Stomach (tissue), 19 donors: ENCODE measurements at places on chromosomes 6 and 20. TPM values are rescaled to one million over a fixed set of nuclear protein-coding genes. Genes with fewer than 3 reads are reported as not detected.

DNA sequence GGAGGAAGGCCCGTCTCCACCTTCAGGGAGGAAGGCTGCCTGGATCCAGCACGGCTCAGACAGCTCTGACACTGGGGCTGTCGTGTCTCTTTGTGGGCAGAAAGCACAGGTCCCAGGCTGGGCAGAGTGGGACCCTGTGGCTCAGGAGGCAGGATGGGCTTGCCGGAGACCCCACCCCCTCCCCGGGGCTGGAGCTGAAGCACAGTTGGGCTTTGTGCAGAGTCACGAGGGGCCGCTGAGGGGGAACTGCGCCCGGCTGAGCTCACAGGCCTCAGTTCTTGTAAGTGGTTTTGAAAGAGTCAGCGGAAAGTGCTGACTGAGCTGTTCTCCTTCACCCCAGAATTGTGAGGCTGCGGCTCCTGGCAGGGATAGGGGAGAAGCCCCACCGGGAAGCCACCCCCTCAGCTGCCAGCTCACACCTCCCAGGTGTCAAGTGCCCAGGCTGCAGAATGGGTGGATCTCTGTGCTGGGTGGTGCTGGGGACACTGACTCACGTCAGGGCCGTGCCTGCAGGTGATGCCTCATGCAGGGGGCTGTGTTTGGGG is 145.5 kb upstream of the RNF24 start:
- no peak overlapping the region for H3K4me3 ChIP-seq
- H3K27me3 ChIP-seq, result no peaks in the 10 kb centered on the region
- peak; percentile 92 for DNase-seq
- H3K36me3 ChIP-seq, result no peaks in the 10 kb centered on the region

DNA sequence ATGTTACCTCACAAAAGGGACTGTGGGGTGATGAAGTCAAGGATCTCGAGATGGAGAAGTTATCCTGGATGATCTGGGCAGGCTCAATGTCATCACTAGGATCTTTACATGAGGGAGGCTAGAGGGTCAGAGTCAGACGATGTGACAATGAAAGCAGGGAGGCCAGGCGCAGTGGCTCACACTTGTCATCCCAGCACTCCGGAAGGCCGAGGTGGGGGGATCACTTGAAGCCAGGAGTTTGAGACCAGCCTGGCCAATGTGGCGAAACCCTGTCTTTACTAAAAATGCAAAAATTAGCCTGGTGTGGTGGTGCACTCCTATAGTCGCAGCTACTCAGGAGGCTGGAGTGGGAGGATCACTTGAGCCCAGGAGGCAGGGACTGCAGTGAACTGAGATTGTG is 68.8 kb downstream of the TTLL2 start:
- H3K4me3 ChIP-seq, result no peak overlapping the region
- no peak overlapping the region for H3K27ac ChIP-seq
- H3K27me3 ChIP-seq, result no peaks in the 10 kb centered on the region
- no peaks in the 10 kb centered on the region for H3K36me3 ChIP-seq
- H3K4me1 ChIP-seq, result peaks cover 17% of the 10 kb centered on the region
- no peak for DNase-seq

GRCh38 chr6:21437581-21437980 is 156.0 kb upstream of the SOX4 start:
- no peaks in the 10 kb centered on the region for H3K4me1 ChIP-seq
- H3K4me3 ChIP-seq, result no peak overlapping the region
- no peak for DNase-seq

DNA sequence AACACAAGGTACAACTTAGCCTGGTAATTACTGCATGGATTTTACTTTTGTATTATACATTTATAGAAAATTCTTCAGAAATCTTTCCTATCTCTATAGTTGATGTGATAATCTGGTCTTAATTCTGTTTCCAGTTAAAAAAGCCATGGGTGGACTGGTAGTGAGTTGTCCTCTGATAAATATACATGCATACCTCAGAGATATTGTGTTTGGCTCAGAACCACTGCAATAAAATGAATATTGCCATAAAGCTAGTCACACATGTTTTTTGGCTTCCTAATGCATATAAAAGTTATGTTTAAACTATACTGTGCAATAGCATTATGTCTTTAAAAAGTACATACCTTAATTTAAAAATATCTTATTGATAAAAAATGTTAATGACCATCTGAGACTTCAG is 708.6 kb upstream of the MARCKS start:
- no peaks in the 10 kb centered on the region for H3K27me3 ChIP-seq
- no peaks in the 10 kb centered on the region for H3K36me3 ChIP-seq
- H3K4me3 ChIP-seq, result no peak overlapping the region
- no peak overlapping the region for H3K27ac ChIP-seq

IL17F gene
- not detected for total RNA-seq

- no peak for DNase-seq
- H3K36me3 ChIP-seq, result no peaks in the 10 kb centered on the region
- no peak overlapping the region for H3K4me3 ChIP-seq
- no peaks in the 10 kb centered on the region for H3K4me1 ChIP-seq
- H3K27ac ChIP-seq, result no peak overlapping the region
Observed at GRCh38 chr6:40674170-40674569, 87.0 kb upstream of the LRFN2 start.

DNA sequence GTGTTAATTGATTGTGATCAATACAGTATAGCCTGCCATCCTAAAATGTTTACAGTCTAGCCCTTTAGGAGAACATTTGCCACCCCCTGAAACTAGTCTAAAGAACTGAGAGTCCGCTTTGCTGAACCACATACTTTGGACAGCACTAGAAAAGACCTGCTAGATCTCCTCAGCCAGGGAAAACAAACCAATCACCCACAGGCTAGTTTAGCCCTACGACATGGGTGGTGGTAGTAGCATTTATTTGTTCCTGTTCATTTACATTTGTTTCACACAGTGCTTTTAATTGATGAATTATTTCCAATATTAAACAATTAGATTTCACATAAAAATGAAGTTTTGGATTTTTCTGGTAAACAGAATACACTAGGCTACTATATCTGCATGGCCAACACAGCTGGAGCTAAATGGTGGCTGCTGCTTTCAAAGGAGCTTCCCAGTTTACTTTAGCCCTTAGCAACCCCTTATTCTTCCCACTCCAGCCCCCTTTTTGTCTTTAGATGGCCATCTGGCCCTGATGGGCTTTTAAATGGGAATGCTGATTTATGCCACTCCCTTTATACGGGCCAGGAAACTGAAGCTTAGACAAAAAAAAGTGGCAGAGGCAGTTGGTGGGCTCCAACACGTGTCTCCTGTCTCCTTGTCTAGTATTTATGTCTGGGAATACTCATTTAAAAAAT is 72.4 kb downstream of the ADGRG6 start:
- peaks cover 16% of the 10 kb centered on the region for H3K4me1 ChIP-seq
- H3K27me3 ChIP-seq, result no peaks in the 10 kb centered on the region
- no peak overlapping the region for H3K27ac ChIP-seq
- no peak overlapping the region for H3K4me3 ChIP-seq
- DNase-seq, result no peak

DNA sequence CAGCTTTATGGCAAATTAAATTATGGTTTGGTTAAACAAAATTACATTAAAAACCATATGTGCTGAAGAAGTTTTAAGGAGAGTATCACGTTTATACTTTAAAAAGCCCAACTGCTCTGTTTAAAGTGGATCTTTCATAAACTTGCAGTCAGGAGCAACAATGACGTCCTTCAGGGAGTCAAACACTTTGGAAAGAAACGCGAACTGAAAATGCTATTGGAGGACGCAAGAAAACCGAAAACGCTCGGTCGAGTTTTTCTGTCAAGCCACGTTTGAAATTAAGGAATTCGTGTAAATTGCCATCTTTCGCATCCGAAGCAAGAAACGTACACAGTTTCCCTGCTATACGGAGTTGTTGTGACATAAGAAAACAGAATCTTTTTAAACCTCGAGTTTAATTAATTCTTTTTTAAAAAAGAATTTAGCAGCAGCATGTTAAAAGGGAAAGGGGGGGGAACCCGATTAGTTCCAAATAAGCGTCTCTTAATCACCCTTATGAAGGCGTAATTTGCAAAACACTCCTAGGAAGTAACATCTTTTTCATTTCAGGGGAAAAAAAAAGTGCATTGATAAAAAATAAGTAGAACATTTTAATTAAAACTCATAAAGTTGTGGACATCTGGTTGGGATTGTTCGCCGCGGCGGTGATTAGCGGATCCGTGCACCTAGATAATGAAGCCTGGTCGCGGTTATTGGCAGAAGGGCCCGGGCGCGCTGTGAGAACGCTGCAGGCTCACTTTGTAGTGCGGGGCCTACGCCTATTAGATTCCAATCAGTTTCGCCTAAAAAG is 295.4 kb downstream of the TFAP2C start:
- H3K4me1 ChIP-seq, result peaks cover 15% of the 10 kb centered on the region
- no peak for DNase-seq
- H3K27me3 ChIP-seq, result peaks cover 45% of the 10 kb centered on the region

- H3K27me3 ChIP-seq, result no peaks in the 10 kb centered on the region
- H3K4me1 ChIP-seq, result no peaks in the 10 kb centered on the region
- H3K36me3 ChIP-seq, result peaks cover 50% of the 10 kb centered on the region
- no peak overlapping the region for H3K27ac ChIP-seq
- H3K4me3 ChIP-seq, result no peak overlapping the region
- no peak for DNase-seq
Observed at GRCh38 chr20:419556-420165, 11.6 kb downstream of the RBCK1 start.

GRCh38 chr20:42945234-42945994 is 244.3 kb downstream of the PTPRT start:
- no peaks in the 10 kb centered on the region for H3K27me3 ChIP-seq
- no peaks in the 10 kb centered on the region for H3K36me3 ChIP-seq
- no peaks in the 10 kb centered on the region for H3K4me1 ChIP-seq

DNA sequence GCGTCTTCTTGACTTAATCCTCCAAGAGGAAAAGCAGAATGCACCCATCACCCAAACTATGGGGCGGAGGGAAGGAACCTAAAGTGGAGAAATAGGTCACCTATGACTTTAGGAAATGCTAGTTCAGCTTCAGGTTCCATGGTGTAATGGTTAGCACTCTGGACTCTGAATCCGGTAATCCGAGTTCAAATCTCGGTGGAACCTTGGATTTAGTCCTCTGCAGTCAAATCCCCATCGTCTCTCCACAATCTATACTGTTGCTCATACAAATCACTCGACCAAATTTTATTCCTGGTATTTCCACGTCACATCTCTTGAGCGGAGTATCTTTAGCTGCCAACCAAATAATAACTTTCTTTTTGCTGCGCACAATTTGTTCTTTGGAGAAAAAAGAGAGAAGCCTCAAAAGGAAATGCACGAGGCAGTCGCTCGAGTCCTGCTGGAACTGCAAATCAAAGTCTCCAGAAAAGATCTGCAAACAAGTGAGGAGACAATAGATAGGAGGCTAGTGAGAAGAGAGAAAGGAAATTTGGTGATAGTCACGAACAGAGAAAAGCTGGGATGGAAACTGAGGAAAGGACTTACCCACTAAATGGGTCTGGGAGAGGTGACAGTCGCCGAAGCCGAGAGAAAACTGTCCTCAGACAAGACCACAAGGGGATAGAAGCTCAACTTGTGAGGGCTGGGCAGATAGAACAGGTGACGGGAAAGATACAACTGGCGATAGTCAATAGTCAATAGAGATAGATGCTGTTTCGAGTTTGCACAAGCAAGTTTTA is 16.6 kb downstream of the POM121L2 start:
- H3K4me1 ChIP-seq, result peaks cover 3% of the 10 kb centered on the region
- H3K27me3 ChIP-seq, result peaks cover 72% of the 10 kb centered on the region
- no peak for DNase-seq
- H3K27ac ChIP-seq, result no peak overlapping the region
- H3K4me3 ChIP-seq, result no peak overlapping the region

- DNase-seq, result no peak
- H3K27me3 ChIP-seq, result no peaks in the 10 kb centered on the region
- no peaks in the 10 kb centered on the region for H3K36me3 ChIP-seq
- H3K4me1 ChIP-seq, result no peaks in the 10 kb centered on the region
- H3K27ac ChIP-seq, result no peak overlapping the region
Observed at GRCh38 chr6:163651915-163652668, 237.6 kb downstream of the QKI start.

- no peak overlapping the region for H3K4me3 ChIP-seq
- no peak overlapping the region for H3K27ac ChIP-seq
- H3K27me3 ChIP-seq, result no peaks in the 10 kb centered on the region
- DNase-seq, result no peak
Observed at GRCh38 chr6:49978332-49979226, 9.2 kb upstream of the DEFB113 start.

GRCh38 chr6:7725412-7725811 is 487 bp upstream of the BMP6 start:
- H3K36me3 ChIP-seq, result no peaks in the 10 kb centered on the region
- H3K4me1 ChIP-seq, result peaks cover 45% of the 10 kb centered on the region
- peak overlapping the region; percentile 54 for H3K4me3 ChIP-seq
- H3K27ac ChIP-seq, result no peak overlapping the region
- peak; percentile 20 for DNase-seq
- no peaks in the 10 kb centered on the region for H3K27me3 ChIP-seq

DNA sequence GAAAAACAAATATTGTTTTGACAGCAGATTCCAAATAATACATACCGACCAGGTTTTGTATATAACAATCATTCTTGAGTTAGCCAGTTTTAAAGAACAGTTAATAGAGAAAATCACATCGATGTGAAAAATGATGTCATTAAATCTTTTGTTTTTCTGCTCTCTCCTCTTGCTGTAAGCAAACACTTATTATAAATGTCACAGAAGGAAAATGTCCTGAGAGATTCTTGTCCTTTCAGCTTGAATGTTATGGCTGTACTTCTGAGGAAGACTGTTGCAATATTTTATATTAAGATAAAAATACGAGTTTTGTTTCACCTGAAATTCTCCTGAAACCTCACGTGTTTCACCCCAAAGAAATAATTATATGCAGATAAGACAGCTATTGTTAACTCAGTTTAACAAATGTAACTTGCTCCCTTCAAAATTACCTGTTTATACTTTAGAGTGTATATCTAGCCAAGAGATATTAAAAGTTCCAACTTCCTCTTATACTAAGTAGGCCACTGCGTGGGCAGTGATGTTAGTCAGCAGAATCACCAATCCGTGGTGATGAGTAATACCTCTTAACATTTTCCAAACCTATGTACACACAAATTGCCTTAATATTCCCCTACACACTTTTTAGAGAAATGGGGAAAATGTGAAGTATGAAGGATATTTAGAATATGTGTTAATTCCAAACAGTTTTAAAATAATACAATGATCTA is 1111.4 kb upstream of the CITED2 start:
- H3K27ac ChIP-seq, result peak overlapping the region; percentile 12
- DNase-seq, result peak; percentile 9
- no peak overlapping the region for H3K4me3 ChIP-seq
- peaks cover 9% of the 10 kb centered on the region for H3K4me1 ChIP-seq

DNA sequence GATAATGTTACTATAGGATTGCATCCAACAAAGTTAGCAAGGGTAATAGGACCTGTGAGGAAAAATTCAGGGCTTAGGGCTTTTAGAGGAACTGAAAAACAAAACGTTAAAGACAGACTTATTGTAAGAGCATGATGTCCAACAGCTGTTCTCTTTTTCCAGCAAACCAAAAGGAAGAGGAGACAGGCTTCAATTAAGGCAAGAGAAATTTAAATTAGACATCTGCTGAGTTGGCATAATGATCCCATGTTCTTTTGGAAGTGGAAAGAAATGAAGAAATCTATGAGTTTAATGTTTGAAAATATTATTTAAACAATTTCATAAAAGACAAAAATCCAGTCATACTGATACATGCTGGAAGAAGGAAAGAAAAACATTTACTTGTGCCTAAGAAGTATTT is 95.7 kb upstream of the HMGCLL1 start:
- H3K27me3 ChIP-seq, result no peaks in the 10 kb centered on the region
- DNase-seq, result no peak
- no peak overlapping the region for H3K4me3 ChIP-seq
- no peak overlapping the region for H3K27ac ChIP-seq
- no peaks in the 10 kb centered on the region for H3K4me1 ChIP-seq

KCNK5 gene
- 19.6 TPM for total RNA-seq

GRCh38 chr6:108453601-108454185 is 107.0 kb upstream of the FOXO3 start:
- no peaks in the 10 kb centered on the region for H3K4me1 ChIP-seq
- H3K36me3 ChIP-seq, result no peaks in the 10 kb centered on the region
- DNase-seq, result no peak
- no peaks in the 10 kb centered on the region for H3K27me3 ChIP-seq
